Natural killer cell treated with Interleukin-12 subunit alpha and Interleukin-12 subunit beta and Interleukin-15 and Interleukin-18, amount 100 ng/mL, for 72 hours (primary cell): ENCODE measurements at places on chromosomes 6 and 20. TPM values are rescaled to one million over a fixed set of nuclear protein-coding genes. Genes with fewer than 3 reads are reported as not detected.
A peak's percentile ranks its signal among the peaks of the same experiment; 100 is the strongest.

The TAB2 gene
- 101 TPM for total RNA-seq

The EFCAB8 gene
- 3.1 TPM for total RNA-seq

The ALDH5A1 gene
- total RNA-seq, result 3.1 TPM

The SASH1 gene
- total RNA-seq, result 0.20 TPM

The ULBP1 gene
- 1.5 TPM for total RNA-seq

The TSBP1 gene
- not detected for total RNA-seq

The STMND1 gene
- total RNA-seq, result not detected

The NAA20 gene
- 62.4 TPM for total RNA-seq

The HLA-DQB1 gene
- total RNA-seq, result 48.6 TPM

DNA sequence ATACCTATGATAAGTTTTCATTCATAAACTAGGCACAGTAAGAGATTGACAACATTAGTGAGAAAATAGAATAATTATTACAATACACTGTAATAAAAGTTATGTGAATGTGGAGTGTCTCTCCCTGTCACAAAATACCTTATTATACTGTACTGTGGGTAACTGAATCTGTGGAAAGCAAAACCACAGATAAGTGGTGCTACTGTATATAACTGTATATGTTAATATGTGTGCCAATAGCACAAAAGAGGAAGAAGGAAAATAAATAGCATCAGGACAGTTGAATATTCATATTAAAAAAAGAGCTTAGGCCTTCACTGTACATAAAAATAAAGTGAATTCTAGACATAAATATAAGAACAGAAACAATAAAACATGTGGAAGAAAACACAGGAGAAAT, 243.5 kb downstream of the CDKAL1 start:
- DNase-seq, result no peak

GRCh38 chr6:31736021-31736767, at the start of gene CLIC1:
Gene CLIC1 (minus strand): TSS chr6:31736530. CDS start chr6:31736300, 230 bp downstream.
- peak; percentile 89 for DNase-seq

- DNase-seq, result no peak
Measured at GRCh38 chr20:376750-377149, 3.8 kb upstream of the TRIB3 start.

- peak; percentile 2 for DNase-seq
Measured at GRCh38 chr20:59738851-59739250, 134.5 kb downstream of the PHACTR3 start.

DNA sequence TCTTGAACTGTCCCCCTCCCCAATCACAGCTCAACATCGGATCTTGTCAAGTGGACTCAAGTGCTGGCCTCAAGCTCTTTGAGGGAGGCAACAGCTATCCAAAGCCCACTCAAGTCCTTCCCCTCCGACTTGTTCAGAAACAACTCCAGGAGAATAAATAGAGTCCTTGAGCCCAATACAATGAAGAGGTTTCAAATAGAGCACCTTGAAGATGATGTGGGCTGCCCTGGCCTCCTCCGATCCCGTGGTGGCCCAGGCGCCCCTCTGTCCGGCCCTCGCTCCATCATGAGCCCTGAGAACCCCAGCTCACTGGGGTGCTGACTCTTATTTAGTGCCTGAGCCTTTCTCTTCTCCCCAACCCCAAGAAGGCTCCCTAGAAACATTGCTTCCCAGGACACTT, 164.3 kb upstream of the PMEPA1 start:
- DNase-seq, result no peak

DNA sequence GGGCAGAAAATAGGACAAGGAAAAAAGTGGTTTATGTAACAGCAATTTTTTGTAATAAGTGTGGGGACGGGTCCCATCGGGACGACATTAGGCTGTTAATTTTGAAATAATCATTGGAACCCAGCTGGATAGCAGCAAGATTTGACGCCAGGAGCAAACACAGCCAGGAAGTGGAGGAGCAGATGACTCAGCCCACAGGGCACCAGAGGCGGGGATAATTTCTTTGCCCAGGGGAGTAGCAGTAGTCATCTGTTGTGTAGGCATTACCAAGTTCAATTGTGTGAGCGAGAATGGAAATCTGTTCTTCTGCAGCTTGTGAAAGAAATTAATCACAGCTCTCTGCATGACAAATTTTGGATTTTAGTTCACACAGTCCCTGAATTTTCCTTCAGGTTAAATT, 22.6 kb upstream of the RIN2 start:
- DNase-seq, result no peak

- DNase-seq, result no peak
Measured at GRCh38 chr6:160917572-160917971, 74.0 kb upstream of the MAP3K4 start.

GRCh38 chr20:49973981-49974380, 8.8 kb upstream of the SNAI1 start:
- no peak for DNase-seq
